ENCODE measurements at places on chromosomes 16 and 17.

- no peak for DNase-seq
Measured at GRCh38 chr16:10600782-10601443, 20.5 kb upstream of the EMP2 start.

DNA sequence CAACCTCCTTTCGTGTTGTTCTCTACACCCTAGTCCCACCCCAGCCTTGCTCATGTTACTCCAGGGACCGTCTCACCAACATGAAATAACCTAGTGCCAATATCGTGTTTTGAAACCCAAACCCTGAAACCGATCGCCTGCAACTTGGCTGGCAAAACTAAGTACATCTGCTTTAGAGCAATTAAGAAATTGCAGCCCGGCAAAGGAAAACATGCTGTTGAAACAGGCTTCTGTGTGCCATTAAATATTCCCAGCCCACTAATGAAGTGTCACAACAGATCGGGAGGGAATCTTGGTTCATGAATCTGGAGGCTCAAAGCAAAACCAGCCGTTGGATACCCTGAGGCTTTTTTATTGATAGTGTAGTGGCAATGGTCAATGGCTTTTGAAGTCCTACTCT is 48.3 kb upstream of the GPR139 start:
- no peak for DNase-seq

DNA sequence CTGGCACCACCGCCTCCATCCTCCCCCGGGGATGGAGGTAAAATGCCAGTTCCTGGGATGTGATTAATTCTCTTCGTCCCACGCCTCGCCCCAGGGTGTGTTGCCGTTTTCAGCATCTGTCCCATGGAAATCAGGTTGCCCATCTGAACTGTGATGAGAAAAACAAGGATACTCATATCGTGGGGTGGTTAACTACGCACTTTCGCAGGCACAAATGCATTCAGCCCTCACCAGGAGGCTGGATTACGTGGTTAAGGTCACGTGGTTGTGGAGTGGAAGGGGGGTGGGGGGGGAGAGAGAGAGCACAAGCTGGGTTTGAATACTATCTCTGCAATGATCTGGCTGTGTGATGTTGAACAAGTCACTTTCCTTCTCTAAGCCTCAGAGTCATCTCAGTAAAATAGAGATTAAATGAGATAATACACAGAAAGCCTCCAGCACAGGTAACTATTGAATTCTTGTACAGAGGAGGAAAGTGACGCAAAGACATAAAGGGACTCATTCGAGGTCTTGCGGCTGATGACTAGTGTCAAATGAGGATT is 74.7 kb downstream of the BMERB1 start:
- DNase-seq: no peak

- DNase-seq: no peak
Measured at GRCh38 chr17:4540687-4541327, 14.4 kb downstream of the MYBBP1A start.

DNA sequence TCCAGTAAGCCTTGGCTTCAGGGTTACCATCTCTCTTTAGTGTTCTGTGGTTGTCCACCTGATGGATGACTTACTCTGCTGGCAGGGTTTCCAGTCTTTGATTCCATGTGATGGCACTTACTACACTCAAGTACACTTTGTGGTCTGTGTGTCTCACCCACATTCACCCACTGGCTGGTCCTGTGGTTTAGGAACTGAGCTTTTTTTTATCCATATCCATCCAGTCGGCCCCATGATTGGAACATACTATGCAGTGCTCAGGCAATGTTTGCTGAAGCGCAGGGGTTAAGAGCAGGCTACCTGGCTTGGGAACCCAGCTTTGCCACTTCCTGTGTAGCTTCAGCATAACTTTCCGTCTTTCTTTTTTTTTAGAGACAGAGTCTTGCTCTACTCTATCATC is 2.8 kb upstream of the FUS start:
- no peak for DNase-seq

- peak; percentile 41 for DNase-seq
Measured at GRCh38 chr17:43171586-43172487, 823 bp downstream of the NBR1 start.

GRCh38 chr16:67930191-67930590 is 1.5 kb downstream of the CTRL start:
- DNase-seq: no peak

DNA sequence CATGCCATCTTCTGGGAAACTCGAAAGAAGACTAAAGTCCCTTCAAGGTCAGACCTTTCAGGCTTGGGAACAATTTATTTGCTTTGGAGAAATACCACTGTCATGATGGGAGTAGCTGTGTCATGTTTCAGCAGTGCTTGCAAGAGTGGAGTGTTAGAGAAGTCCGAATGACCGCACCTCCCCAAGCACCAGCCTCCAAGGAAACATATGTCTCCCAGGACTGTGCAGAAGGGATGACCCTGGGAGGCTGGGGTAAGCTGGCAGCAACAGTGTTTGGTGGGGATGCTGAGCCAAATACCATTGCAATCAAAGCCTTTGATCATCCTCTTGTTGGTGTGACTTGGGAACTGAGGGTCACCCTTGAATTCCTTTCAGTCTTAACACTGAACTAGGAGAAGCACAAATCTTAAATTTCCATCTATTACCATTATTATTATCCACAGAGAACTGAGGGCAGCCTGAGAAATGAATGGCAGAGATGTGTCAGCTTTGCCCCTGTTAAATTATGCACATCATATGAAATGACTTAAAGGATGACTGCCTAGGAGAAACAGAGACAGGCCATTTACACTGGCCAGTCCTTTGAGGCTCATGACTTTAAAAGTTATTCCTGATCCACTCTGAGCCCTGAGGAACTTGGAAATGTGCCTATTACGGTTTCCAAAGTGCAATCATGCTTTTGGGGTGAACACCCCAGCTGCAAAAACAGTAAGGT is 244.9 kb downstream of the CA10 start:
- DNase-seq: no peak

- no peak for DNase-seq
Measured at GRCh38 chr17:7626307-7626706, 1.3 kb downstream of the SAT2 start.
